ENCODE measurements at places on chromosomes 4 and X.
A peak's percentile ranks its signal among the peaks of the same experiment; 100 is the strongest.

DNA sequence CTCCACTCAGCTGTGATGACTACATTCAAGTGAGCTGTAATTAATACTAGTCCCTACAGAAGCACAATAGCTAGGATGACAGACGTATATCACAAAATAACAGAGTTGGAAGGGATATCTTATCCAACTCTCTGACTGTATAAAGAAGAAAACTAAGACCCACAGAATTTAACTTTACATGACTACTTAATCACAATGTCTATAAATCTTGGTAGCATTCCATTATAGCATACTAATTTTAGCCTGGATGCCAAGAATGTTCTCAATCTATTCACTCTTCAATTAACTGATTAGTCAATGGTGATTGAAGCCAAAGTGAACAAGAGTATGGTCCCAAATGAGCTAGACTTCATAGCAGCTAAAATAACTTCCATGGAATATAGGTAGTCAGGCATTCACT, 31.2 kb downstream of the RPS6KA6 start:
- no peak for DNase-seq

- DNase-seq, result peak; percentile 66
Measured at GRCh38 chr4:123995936-123996335, 599.3 kb downstream of the SPRY1 start.

GRCh38 chrX:120301960-120302359, 9.3 kb downstream of the TMEM255A start:
- no peak for DNase-seq

DNA sequence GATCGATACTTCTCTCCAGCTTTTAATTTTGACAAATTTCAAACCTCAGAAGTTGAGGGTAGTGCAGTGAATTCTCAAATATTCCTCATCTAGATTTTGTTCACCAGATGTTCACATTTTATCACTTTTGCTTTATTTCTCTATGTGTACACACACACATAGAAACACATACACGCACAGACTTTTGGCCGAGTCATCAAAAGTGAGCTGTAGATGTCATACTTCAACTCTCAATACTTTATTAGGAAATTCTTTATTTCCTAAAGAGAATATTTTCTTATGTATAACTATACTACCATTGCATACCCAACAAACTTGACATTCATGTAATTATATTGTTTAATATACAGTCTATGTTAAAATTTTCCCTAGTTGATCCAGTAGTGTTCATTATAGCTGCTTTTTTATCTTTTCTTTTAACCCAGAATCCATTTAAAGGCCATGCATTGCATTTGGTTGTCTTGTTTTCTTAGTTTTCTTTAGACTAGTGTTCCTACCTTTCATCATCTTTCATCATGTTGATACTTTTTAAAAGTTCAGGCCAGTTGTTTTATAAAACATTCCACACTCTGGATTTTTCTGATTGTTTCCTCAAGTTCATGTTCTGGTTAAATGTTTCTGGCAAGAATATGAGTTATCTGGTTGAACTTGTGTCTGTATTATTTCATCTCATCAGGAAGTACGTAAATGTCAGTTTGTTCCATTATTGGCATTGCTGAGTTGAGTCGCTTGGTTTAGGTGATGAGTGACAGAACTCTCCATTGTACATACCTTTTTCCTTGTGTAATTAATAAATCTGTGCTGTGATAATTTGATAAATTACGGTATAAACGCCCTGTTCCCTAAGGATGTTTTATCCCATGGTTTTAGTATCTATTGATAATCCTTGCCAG, 94.1 kb upstream of the TLR2 start:
- no peak for DNase-seq

DNA sequence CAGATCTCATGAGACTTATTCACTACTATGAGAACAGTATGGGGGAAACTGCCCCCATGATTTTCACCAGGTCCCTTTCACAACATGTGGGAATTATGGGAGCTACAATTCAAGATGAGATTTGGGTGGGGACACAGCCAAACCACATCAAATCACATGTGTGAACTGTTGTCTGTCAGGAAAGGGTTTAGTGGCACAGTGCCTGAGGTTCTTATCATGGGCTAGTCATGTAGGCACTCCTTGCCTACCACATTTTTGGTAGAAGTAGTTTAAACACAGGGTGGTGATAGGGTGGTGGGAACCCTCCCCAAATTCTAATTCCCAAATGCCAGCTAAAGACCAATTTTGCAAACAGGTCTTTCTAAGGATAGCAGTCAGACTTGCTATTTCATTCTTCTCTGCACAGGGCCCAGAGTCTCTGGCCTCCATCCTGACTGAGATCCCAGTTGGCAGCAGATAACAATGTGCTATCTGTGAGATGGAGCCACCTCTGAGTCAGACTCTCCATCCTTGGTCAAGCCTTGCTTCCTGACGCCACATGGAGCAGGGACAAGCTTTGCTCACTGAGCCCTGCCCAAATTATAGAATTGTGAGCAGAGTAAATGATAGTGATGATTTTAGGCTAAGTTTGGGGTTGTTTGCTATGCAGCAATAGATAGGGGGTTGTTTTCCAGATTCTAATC, 33.5 kb upstream of the SETD7 start:
- no peak for DNase-seq

GRCh38 chr4:70754990-70755688, 33.4 kb downstream of the RUFY3 start:
- DNase-seq, result no peak
